ENCODE measurements at places on chromosomes 1 and 21. TPM values are rescaled to one million over a fixed set of nuclear protein-coding genes. Genes with fewer than 3 reads are reported as not detected.
A peak's percentile ranks its signal among the peaks of the same experiment; 100 is the strongest.

GRCh38 chr1:193156822-193157142, 29.6 kb downstream of the B3GALT2 start:
- no peak for DNase-seq

DNA sequence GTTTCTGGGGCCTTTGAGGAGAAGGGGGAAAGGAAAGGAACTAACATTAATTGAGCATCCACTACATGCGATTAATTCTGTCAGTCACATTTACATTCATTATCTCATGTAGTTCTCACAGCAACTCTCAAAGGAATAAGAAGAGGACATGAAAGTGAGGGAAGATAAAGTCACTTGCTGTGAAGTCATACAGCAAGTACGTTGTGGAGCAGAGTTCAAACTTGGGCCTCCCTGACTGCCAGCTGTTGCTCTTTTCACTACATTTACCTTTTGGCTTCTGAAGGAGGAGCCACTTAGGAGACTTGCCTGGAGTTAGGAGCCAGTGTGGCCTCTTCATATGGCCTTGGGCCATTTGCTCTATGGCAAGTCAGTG, 6.2 kb downstream of the ZNF691 start:
- no peak for DNase-seq

The KRTAP11-1 gene
- not detected for total RNA-seq

DNA sequence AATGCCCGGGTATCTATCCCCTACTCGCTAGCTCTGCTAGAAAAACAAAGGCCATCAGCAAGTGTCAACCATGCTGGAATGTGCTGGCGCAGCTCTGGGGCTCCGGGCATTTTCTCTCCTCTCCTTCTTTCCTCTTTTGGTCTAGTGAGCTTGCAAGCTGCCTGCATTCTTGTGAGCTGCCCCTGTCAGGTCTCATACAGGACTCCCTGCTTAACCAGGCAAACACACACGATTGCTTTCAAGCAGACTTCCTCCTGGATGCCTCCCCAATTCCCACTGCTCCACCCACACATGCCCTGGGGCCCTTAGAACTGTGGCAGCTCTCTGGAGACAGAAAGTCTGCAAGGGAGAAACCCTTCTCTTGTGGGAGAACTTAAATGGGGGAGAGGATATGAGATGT, 35.7 kb upstream of the SUCO start:
- DNase-seq, result no peak

- no peak for DNase-seq
Measured at GRCh38 chr1:43340559-43340958, 2.9 kb downstream of the MPL start.

The TDRD10 gene
- total RNA-seq, result 6.1 TPM

- DNase-seq, result no peak
Measured at GRCh38 chr1:61053712-61054600, 28.4 kb upstream of the NFIA start.

GRCh38 chr1:44822131-44822701, 13.9 kb downstream of the BTBD19 start:
- no peak for DNase-seq

DNA sequence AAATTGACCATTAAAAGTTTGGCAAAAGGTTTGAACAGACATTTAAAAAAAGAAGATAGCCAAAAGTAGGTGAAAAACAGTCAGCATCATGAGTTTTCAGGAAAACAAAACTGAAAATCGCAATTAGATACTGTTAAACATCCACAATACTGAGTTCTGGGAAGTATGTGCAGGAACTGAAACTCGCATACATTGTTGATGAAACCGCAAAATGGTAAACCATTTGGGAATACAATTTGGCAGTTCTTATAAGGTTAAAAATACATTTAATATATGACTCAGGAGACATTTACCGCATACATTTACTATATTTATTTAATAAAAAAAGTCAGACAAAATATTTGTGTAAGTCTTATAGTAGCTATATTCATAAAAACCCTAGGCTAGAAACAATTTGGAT, 393.2 kb downstream of the COL11A1 start:
- DNase-seq, result no peak

DNA sequence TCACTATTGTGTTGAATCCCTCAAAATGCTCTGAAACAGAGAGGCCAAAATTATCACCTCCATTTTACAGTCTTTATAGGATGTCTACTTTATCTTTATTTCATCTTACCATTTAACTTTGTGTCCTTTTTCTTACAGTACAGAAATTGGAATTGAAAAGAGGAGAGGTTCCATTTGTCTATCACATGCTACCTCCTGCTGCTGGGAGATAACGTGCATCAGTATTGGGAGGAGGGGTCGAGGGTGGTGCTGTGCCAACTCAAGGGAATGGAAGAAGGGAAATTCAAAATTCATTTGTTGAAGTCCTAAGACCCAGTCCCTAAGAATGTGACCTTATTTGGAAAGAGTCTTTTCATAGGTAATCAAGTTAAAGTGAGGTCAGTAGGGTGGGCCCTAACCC, 85.3 kb downstream of the HHIPL2 start:
- DNase-seq, result no peak

DNA sequence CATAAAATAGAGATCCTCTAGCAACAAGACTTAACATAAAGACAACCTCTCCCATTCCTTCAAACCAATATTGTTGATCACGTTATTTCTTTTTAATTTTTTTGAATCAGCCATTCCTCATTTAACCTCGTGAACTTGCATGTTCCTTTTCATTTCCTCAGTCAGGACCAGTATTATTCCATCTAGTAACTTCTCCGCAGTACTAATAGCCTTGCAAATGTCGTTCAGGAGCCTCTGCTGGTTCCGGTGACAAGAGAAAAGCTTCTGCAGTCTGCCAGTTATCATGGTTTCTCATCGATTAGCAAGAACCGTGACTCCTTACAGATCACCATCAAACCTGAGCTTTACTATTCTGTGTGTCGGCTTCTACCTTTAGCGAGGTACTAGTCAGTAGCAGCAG, 3.0 kb downstream of the APP start:
- peak; percentile 46 for DNase-seq

GRCh38 chr1:24865168-24865567, 64.9 kb downstream of the RUNX3 start:
- DNase-seq, result no peak

The MXRA8 gene
- total RNA-seq, result 0.82 TPM

GRCh38 chr1:94832446-94832845, 12.3 kb downstream of the SLC44A3 start:
- DNase-seq, result no peak

The MYOCOS gene
- not detected for total RNA-seq

The IL20 gene
- not detected for total RNA-seq

DNA sequence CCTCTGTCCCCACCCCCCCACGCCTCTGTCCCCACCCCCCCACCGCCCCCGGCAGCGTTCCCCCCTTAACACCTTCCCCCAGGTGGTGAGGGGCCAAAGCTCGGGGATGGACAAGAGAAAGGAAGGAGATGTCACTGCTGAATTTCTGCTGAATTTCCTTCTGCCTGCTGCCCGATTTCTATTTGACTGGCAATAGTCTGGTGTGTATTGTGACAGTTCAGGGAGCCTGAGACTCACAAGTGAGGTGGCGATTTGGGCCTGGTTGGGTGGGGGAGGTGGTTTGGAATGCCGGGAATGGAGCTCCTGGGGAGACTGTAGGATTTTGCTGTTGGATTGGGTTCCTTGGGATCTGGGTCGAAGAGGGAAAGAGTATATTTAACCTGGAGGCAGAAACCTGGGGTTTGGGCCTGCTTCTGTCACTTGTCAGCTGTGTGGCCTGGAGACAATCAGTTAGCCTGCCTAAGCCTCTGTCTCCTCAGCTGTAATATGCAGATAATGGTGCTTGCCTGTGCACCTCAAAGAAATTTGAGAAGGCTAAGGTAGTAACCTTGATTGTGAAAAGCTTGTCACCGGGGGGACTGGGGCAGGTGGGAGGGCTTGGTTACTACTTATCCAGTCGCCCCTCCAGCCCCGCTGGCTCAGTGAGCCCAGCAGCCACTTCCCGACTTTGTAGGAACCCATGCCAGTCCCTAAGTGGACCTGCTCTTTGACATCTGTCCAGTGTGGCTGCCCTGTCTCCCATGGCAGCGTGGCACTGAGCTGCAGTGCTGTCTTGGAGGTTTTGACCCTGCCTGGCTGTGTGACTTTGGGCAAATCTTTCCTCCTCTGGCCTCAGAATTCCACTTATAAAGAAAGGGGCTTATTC, 7.7 kb upstream of the LMNA start:
- DNase-seq, result no peak

The OR10K2 gene
- not detected for total RNA-seq

- no peak for DNase-seq
Measured at GRCh38 chr1:191671236-191671635, 487.0 kb upstream of the RGS18 start.

GRCh38 chr1:59971464-59971911, 44.9 kb upstream of the CYP2J2 start:
- DNase-seq, result peak; percentile 63

The CFAP141 gene
- not detected for total RNA-seq

The TTLL7 gene
- 4.9 TPM for total RNA-seq

The SLFNL1 gene
- 0.39 TPM for total RNA-seq

- DNase-seq, result no peak
Measured at GRCh38 chr1:80656641-80657040, 1144.1 kb upstream of the ADGRL2 start.

The RNU1-2 gene
- total RNA-seq, result 1,319 TPM

DNA sequence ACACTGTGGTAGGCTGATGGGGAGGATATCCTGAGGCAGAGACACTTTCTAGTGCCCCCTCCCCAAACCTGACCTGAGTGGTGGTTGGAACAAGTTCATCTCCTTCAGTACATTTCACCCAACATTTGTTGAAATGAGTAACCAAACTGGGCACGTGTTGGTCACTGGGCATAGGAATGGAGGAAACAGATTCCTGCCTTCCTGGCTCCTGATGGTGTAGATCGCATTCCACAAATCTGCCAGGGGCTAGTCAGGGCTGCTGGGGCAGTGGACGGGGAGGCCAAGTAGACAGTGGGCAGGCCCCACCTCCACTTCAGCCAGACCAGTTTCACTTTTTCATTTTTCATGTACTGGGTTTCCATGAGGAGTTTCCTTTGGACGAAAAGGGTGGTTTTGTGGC, 16.5 kb upstream of the ALX3 start:
- no peak for DNase-seq

GRCh38 chr1:20183616-20184271, 2.2 kb upstream of the UBXN10 start:
- no peak for DNase-seq

- DNase-seq, result peak; percentile 53
Measured at GRCh38 chr1:115052454-115053083, 22.9 kb downstream of the TSHB start.

- peak; percentile 52 for DNase-seq
Measured at GRCh38 chr1:54298284-54299033, 98.5 kb downstream of the MRPL37 start.

- DNase-seq, result no peak
Measured at GRCh38 chr1:76390456-76390855, 315.9 kb downstream of the ST6GALNAC3 start.

The GSTM3 gene
- 18.5 TPM for total RNA-seq

The PYGO2 gene
- 21.9 TPM for total RNA-seq

DNA sequence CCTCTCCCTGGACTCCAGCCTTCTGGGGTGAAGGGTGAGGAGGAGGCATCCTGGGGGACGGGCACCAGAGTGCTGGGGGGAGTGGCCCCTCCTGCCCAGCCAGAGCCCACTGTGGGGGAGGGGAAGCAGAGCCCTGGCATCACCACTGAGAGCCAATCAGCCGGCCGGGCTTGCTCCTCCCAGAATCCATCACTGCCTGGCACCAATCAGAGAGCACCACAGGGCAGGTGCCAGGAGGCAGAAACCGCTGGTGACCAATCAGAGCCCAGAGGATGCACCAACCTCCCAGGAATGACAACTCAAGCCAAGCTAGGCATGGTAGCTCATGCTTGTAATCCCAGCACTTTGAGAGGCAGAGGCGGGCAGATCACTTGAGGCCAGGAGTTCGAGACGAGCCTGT, 27.9 kb downstream of the CASZ1 start:
- no peak for DNase-seq

The KIF26B gene
- 0.49 TPM for total RNA-seq

DNA sequence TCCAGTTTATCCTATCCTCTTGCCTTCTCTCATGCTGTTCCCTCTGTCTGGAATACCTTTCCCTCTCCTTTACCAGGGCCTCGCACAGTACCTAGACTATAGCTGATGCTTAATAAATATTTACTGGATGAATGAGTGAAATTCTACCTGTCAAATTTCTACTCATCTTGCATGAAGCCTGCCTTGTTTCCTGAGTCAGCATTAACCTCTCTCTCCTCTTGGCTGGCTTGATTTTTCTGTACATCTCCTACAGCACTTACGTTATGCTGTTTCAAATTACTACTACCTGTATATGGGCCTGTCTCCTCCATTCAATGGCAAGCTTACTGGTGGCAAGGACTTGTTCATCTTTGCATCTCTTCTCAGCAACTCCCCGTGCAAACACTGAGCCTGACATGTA, 130.8 kb downstream of the CAPN8 start:
- no peak for DNase-seq

The STX12 gene
- total RNA-seq, result 83.8 TPM

DNA sequence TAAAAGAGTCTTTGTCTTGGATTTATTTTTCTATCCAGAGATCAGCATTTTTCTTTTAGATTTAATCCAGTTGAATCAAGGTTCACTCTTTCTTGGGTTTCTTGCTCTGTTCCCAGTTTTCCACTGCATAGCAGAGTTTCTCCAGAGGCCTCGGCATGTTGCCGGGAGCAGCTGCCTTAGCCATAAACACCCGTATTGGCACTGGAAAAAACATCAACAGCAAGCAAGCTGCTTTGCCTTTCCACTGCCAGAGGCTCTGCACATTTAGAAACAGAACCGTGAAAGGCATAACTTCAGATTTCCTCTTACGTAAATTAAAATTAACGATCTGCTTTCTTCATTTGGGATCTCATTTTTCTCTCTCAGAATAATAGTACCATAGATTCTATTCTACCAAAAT, 181.8 kb upstream of the L1TD1 start:
- no peak for DNase-seq

The CCDC17 gene
- total RNA-seq, result 3.6 TPM

DNA sequence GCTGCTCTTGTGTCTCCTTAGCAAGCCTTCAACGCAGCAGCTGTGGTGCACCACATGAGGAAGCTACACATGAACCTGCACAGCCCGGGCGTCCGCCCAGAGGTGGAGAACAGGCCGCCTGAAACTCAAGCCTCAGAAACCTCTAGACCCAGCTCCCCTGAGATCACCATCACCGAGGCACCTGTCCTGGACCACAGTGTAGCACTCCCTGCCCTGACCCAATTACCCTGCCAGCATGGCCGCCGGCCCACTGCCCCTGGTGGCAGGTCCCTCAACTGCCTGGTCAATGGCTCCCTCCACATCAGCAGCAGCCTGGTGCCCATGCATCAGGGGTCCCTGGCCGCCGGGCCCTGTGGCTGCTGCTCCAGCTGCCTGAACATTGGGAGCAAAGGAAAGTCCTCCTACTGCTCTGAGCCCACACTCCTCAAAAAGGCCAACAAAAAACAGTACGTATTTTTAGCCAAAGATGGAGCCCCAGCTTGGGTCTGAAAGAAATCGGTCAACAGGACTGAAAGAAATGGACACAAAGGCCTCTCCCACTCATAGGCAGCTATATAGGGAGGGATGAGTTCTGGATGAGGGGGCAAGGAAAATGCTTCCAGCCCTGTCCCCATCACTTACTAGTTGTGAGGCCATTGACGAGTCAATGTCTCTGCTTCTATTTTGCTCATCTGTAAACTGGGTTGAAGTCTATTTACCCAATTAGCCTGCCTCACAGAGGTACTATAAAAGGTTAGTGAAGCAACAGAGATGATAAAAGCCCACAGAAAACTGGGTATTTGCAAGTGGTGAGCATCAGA, 28.5 kb downstream of the CAMK1G start:
- no peak for DNase-seq

The KCND3 gene
- not detected for total RNA-seq

- DNase-seq, result peak; percentile 77
Measured at GRCh38 chr21:39385299-39386145, 36.6 kb upstream of the HMGN1 start.
